ENCODE measurements at places on chromosomes 11 and 22.

DNA sequence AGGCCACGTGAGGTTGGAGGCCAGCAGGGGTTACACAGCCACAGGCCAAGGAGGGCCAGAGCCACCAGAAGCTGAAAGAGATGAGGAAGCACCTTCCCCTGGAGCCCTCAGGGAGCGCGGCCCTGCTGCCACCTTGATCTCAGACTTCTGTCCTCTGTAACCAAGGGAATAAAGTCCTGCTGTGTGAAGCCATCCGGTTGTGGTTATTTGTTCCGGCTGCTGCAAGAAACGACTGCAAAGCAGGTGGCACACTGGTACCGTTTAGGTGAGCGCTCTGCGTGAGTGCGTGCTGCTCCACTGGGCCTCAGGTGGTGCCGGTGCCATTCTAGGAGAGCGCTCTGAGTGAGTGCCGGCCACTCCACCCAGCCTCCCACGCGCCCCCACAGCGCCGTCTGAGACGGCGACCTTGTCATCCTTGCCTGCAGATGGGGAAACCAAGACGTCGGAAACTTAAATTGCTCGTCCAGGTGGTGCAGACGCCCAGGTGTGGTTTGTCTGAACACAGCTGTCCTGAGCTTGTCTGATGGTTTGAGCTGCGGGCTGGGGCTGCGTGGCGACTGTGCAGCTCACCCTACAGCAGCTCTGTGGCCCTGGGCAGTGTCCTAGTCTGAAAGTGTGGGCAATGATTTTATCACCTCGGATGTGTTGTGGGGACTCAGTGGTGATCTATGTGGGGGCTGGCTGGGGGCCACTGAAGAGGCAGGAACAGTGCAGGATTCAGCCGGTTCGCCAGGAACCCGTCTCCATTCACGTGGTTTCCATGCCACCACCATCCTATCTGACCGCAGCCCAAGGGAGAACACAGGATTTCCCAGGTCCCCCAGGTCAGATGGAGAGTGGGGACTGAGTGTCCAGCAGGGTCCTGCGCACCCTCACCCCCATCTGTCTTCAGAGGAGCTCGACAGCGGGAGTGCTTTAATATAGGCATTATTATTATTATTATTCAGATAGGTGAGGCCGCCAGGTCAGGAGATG lies 4.6 kb upstream of the MRGPRG start:
- peak; percentile 10 for DNase-seq

DNA sequence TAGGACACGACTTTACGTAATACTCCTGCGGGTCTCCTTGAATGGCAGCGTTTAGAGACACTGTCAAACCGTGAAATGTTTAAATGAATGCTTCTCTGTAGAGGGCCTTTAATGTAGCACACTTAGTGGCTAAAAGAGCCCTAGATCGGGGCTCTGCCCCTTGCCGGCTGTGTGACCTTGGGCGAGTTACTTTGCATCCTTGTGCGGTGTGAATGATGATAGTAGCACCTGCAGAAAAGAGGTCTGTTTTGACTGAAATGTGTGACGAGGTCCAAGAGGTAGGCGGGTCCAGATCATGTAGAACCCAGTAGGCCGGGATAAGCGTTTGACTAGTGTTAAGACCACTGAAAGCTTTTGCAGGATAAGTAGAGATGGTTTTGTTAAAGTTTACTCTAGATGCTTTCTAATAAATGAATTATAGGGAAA lies 866 bp downstream of the MED17 start:
- DNase-seq, result no peak

- DNase-seq, result no peak
Observed at GRCh38 chr11:47028195-47029093, 91.9 kb downstream of the CSTPP1 start.

DNA sequence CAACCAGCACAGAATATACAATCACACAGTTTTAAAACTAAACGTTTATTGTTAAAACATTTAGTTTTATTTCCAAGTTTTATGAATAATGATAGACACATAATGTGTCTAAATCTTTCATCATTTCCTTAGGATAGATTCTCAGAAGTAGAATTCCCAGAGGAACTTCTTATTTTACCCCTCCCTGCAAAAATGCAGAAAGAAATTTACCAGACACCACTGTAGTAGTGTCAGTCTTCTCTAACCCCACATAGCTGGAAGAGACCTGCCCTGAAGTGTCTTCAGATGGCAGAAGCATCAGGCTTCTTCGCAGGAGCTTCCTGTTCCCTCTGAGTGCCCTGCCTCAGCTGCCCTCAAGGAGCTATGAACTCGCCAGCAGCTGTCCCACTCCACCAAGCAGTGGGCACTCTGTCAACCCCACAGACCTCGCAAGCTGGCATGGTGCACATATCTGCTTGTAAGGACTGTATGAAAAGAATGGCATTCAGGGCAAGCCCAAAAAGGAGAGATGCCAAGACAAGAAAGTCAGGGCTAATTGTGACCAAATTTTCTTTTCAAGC lies 28.5 kb upstream of the PAK1 start:
- no peak for DNase-seq

DNA sequence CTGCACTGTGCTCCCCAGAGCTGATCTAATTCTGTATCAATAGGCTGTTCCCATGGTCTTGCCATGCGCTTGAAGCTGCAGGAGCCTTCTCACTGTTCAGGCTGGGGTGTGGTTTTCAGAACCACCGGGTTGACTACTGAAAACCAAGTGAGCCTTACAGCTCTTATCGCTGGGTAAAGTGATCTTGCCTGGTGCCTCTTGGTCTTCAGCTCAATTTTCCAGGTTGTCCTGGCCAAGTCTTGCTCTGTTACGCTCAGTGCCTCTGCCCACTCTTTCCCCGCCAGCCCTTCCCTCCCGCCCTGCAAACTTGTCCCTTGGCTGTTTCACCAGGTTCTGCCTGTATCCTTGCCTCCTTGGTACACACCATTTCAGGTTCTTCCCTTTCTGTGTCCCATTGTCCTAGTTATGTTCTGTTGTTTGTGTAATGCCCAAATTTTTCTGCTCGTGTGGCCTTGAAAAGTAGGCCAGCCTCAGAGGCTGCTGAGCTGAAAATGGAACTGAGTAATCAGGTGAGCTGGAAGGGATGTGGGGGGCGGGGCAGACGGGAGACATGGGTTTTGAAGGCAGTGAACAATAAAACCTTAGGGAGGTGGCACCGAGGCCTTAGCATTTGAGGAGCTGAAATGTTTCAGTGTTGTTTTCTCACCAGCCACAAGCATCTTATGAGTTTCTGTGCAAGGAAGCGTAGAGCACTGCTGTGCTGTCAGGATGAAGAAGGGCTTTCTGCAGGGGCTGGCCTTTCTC lies 11.2 kb downstream of the PEX26 start:
- no peak for DNase-seq

- DNase-seq, result no peak
Observed at GRCh38 chr11:79437981-79438630, 2.7 kb downstream of the TENM4 start.

DNA sequence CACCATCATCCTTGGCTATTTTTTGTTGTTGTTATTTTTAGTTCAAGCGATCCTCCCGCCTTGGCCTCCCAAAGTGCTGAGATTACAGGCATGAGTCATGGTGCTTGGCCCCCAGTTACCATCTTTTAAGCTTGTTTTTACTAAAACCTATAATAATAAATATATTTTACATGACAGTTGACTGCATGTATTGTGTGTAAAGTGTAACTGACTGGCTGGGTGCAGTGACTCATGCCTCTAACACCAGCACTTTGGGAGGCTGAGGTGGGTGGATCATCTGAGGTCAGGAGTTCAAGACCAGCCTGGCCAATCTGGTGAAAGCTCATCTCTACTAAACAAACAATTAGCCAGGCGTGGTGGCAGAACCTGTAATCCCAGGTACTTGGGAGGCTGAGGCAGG lies 386.2 kb downstream of the TENM4 start:
- DNase-seq, result no peak

DNA sequence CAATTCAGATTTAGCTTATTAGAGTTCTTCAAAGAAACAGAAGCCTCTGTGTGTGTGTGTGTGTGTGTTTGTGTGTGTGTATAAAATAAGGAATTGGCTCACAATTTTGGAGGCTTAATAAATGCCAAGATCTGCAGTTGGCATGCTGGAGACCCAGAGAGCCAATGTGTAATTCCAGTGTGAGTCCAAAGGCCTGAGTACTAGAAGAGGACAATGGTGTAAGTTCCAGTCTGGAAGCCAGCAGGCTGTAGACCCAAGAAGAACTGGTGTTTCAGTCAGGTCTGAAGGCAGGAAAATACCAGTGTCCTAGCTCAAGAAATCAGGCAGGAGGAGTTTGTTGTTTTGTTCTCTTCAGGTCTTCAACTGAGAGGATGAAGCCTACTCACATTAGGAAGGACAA lies 20.0 kb downstream of the TMEM135 start:
- DNase-seq, result no peak

GRCh38 chr11:79201677-79202347 lies 239.0 kb downstream of the TENM4 start:
- DNase-seq, result no peak

GRCh38 chr11:59918987-59919589 lies 19.1 kb upstream of the OOSP1 start:
- no peak for DNase-seq

GRCh38 chr11:78931891-78932290 lies 357.2 kb upstream of the NARS2 start:
- DNase-seq, result no peak

DNA sequence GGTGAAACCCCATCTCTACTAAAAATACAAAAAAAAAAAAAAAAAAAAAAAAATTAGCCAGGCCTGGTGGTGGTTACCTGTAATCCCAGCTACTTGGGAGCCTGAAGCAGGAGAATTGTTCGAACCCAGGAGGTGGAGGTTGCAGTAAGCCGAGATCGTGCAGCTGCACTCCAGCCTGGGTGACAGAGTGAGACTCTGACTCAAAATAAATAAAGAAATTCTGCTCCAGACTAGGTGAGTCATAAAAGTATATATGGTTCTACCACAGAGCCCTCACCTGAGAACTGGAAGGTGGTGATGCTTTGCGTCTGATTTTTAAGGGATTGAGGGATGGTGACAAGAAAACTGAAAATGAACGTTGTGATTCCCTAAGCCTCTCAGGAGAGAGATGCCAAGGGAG lies 58.4 kb downstream of the NTM start:
- no peak for DNase-seq

GRCh38 chr11:123206791-123207434 lies 11.9 kb upstream of the CLMP start:
- no peak for DNase-seq

DNA sequence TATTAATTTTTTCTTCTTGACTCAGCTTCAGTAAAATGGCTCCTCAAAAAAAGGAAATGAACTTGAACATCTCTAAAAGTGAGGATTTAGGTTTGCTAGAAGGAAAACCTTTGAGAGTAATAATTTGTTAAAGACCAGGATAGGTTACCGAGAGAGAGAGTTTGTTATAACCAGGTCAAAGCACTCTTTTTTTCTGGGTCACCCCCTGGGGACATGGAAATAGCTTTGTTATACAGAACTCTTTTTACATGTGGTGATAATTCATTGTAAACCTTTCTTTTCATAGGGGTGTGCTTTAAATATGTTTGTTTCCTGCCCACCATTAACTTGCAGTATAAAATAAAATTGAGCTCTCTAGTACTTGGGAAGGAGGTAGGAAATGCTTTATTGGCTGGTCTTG lies 47.7 kb downstream of the DNAJC24 start:
- DNase-seq, result no peak

GRCh38 chr11:14611939-14612338 lies 31.7 kb upstream of the PDE3B start:
- DNase-seq, result no peak

DNA sequence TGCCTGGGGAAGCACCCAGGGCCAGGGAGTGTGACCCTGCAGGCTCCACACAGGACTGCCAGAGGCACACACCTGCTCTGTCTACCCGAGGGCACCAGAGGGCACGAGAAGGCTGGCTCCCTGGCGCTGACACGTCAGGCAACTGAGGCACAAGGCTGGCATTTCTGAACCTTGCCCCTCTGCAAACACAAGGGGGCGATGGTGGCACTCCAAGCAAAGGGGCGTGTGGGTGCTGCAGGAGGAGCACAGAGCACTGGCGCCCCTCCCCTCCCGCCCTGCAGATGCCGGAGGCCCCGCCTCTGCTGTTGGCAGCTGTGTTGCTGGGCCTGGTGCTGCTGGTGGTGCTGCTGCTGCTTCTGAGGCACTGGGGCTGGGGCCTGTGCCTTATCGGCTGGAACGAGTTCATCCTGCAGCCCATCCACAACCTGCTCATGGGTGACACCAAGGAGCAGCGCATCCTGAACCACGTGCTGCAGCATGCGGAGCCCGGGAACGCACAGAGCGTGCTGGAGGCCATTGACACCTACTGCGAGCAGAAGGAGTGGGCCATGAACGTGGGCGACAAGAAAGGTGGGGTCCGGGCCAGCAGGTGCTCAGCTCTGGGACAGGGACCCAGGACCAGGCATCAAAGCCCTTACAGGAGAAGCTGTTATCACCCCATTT lies 20.8 kb upstream of the TXNRD2 start:
- peak; percentile 73 for DNase-seq

GRCh38 chr22:36455571-36456463 lies 25.6 kb downstream of the TXN2 start:
- no peak for DNase-seq

DNA sequence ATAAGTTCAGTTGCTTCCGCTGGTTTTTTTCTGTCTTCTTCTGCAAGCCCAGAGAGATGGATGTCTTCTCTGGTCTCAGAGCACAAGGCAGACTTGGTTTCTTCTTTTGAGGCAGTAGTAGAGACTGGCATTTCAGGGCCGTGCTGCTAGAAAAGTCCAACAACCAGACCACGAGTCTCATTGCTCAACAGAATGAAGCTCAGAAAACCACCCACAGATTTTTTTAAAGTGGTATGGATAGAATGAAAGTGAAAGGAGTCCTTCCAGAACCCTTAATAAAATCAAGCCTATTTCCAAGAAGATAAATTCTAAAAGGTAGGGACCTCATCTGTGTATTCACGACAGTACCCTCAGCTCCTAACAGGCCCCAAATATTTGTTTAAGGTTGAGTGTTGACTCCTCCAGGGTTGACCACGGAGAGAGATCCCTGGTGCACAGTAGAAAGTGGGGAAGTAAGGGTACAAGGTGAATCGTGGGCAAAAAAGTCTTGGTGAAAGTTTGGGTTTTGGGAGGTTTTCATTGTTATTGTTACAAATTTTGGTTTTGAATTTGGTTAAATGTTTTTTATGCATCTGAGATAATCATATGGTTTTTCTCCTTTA lies 43.6 kb upstream of the DDX6 start:
- no peak for DNase-seq

All from activated naive CD4-positive, alpha-beta T cell treated with anti-CD3 and anti-CD28 coated beads, Interleukin-2, amount 50 U/mL, for 16 hours (primary cell).